H4 (cell line): ENCODE measurements at places on chromosomes 16 and 17. TPM values are rescaled to one million over a fixed set of nuclear protein-coding genes. Genes with fewer than 3 reads are reported as not detected.
A peak's percentile ranks its signal among the peaks of the same experiment; 100 is the strongest.

DNA sequence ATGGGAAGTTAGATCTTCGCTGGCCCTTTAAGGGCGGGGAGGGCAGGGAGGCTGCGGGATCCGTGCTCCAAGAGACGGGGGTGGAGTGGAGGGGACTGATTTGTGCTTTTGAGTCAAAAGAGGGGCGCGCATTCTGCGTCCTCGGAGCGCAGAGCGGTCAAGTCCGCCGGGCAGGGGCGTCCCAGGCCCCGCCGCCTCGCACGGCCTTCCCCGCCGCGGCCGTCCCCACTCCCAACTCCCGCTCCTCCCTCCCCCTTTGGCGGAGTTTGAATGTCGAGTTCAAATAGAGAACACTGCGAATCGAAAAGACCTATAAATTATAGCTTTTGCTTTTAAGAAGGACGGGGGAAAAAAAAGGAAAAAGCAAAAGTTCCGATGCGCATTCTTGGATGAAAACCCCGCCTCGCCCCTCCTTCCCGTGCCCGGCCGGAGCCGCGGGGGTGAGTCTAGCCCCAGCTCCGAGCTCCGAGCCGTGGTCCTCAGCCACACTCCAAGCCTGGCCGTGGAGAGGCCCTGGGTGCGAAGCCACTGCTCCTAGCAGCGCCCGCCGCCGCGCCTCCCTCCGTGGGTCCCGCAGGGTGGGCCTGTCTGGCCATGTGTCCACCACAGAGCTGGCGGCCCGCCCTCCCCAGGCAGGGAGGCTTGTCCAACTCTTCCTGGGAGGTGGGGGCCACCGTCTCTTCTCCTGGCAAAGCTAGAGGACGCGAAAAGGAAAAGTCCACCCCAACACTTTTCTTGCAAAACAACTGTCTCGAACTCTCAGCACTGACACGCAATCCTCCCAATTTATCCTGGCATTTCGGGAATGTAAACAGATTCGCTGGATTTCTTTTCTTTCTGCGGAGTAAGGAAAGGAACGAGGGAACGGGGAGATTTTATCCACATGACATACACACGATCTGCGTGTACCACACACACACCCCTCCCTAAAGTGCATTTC, 3.6 kb downstream of the CBX8 start:
- peak; percentile 91 for DNase-seq

DNA sequence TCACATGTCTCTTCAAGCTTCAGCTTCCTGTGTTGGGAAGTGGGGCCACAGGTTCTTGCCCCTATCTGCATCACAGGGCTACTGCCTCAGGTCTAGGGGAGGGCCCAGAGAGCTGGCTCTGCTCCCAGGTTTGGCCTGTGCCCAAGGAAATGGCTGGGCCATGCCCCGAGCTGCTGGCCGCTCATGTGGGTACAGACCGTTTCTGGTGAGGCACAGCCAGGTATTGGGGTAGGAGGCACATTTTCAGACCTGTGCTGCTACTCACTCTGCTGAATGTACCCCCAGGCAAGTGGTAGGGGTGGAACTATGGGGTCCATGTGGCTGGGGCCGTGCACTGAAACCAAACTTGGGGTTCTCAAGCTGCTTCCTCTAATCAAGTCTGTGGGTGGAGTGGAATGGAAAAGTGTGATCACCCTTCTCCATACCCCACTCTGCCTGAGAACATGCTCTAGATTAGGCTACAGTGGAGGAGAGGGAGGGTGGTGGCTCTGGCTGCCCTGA, 4.6 kb downstream of the GAS2L2 start:
- peak; percentile 49 for DNase-seq

DNA sequence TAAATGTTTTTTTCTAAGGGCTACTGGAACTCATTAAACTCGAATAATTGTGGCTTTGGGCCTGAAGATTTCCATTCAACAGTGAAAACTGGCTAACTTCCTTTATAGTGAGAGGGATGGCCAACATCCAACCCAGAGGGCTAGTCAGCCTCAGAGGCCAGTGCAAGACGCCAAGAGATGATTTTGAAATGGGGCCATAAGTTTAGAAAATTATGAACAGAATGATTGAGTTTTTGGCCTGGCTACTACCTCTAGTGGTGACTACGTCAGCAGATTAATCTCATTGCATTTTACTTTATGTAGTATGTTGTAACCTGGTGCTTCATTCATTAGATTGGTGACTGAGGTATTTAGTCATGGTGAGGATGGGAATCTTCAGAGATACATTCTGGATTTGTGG, 28.4 kb downstream of the HAPSTR1 start:
- no peak for DNase-seq

Gene CORO7
- 8.9 and 10.6 TPM in 2 replicates for total RNA-seq

Gene PIK3R6
- not detected in 2 replicates for total RNA-seq

- peak; percentile 72 for DNase-seq
Measured at GRCh38 chr17:43389046-43389947, 9.5 kb upstream of the ARL4D start.

DNA sequence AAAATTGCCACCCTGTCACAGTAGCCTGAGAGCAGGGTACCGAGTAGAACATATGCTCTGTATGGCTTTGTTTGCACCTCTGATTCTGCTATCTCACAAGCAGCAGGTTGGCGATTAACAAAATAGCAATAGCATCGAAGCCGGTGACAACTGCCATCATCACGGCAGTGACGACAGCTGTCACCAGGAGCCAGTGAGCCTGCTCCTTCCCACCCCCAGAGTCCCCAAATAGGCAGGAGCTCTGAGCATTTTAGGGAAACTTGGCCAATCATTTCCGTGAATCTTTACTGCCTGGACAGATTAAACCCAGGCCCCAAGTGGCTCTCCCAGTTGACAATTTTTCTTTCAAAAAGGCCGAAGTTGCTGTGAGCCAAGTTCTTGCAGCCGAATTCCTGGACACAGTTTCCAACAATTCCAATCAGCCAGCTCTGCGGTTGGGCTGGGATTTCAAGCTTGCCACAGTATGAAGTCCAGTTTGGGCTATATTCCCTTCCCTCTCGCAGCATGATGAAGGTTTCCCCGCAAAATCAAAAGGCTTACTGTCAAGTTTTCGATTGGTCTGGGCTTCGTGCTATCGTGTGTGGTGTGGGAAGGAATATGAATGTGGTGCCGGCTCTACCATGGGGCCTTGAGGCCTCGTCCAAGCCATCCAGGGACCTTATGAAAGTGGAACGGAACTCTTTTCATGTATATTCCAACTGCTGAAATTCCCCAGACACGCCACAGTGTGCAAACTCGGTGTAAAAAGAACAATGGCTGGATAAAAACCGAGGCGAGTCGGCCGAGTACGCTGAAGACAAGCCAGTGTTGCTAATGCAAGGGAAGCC, 186.6 kb downstream of the C16orf78 start:
- DNase-seq: no peak

DNA sequence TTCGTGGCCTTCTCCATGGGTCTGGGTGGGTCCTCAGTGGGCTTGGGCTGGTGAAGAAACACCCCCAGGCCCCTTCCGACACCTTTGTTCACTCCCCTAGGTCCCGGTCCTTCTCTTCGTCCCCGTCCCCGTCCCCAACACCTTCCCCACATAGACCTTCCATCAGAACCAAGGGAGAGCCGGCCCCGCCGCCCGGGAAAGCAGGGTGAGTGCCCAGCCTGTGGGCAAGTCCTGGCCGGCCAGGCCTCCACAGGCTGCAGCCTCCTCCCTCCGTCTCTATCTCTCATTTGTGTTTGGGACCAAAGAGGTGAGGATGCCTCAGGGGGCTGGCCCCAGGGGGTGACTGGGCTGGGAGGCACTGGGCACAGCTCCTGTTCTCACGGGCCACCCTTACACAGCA, 14.5 kb upstream of the IL17C start:
- no peak for DNase-seq

- no peak for DNase-seq
Measured at GRCh38 chr16:79563921-79564320, 36.6 kb downstream of the MAF start.

Gene C1QTNF1
- total RNA-seq: 0.56 and 2.6 TPM in 2 replicates

DNA sequence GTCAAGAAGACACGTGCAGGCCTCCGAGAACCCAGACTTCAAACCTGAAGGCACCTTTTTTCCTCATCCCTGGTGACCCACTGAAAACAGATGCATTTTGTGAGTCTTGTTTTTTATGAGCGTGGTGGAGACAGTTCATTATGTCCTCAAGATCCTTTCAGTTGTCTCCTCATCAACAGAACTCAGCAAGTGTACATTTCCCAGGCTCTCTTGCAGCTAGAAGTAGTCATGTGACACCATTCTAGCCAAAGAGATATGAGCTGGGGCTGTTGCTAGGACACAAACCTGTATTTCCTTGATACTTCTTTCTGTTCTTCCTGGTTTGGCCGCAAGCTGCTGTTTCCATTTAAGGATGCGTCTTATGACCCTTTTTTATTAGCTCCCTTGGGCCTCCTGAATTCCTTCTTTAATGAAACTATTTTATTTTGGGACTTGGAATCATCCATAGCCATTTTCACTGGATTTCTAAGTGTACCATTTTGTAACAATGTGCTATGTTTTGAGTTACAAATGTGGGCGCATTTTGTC, 135.7 kb upstream of the FOXF1 start:
- no peak for DNase-seq
